DMS53 (cell line): ENCODE measurements at places on chromosomes 5 and 9.

DNA sequence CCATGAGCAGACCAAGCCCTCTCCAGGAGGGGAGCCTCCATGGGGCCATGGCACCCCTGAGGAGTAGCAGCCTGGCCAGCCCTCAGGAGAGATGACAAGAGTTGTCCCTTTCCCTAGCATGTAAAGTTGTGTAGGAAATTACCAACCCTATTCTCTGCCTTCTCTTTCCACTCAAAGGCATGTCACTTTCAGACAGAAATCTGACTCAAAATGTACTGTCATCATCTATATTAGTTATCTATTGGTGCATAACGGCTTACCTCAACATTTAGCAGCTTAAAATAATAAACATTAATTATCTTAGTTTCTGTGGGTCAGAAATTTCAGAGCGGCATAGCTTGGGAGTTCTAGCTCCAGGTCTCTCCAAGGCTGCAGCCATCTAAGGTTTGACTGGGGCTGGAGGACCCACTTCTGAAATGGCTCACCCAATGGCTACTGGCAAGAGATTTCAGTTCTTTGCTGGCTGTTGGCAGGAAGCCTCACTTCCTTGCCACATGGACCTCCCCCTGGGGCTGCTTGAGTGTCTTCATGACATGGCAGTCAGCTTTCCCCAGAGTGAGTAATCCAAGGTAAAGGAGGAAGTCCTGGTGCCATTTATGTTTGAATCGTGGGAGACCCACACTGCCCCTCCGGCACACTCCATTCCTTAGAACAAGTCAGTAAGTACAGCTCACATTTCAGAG, 632.3 kb downstream of the CCDC171 start:
- DNase-seq = peak; percentile 0

- DNase-seq = no peak
Observed at GRCh38 chr5:10306114-10306513, 1.6 kb downstream of the CMBL start.

- DNase-seq = no peak
Observed at GRCh38 chr9:120725907-120726306, 11.6 kb upstream of the MEGF9 start.

DNA sequence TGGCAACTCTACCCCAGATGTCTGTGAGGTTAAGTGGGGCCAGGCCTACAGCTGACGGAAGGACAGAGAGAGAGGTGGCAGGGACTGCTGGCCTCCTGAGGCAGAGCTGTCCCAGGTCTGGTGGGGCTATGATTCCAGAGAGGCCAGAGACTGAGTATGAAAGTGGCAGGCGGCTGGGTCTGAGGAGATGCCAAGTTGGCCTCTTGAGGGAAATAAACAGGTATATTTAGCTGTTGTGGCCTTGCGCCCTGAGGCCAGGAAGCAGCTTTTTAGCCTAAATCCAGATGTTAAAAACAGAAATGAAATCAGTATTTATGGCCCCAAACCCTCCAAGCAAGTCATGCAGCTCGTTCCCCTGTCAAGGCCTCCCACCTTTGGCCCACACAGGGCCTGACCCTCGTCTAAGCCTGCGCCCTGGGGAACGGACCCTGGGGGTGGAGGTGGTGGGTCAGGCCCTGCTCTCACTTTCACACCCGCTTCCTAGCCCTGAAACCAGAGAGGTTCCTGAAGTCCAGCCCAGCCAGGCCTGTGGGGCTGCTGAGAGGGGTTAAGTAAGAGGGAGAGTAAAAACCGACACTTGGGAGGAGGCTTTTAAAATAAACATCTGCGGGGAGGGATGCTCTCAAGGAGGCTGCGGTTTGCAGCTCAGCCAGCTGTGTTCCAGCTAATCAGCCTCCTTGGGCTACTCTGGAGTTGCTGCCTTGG, 18.7 kb downstream of the PCDHGC5 start:
- DNase-seq = no peak

DNA sequence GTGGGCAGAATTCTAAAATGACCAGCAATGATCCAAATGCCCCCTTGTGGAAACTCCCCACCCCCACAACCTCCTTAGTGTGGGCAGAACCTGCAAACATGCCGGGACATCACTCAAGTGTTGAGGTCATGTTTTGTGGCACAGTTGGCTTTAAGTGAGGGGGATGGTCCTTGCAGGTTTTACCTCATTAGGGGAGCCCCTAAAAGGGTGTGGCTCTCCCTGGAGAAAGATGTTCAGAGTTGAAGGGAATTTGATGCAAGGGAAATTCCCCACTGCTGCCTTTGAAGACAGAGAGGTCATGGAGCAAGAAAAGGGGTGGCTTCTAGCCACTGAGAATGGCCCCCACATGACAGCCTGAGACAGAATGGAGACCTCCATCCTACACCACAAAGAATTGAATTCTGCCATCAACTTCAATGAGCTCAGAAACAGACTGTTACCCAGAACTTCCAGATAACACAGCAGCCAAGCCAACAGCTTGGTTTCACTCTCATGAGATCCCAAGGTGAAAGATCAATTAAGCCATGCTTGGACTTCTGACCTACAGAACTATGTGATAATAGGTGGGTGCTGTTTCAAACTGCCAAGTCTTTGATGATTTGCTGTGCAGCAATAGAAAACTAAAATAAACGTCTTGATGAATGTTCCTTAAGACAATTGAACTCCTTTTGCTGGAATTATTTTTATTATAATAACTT, 103.4 kb downstream of the MED10 start:
- DNase-seq = no peak

GRCh38 chr5:176361437-176362232, at the start of gene KIAA1191:
Gene KIAA1191 (minus strand): TSS chr5:176361764. CDS start chr5:176359508, 2,256 bp downstream.
- peak; percentile 96 for DNase-seq

DNA sequence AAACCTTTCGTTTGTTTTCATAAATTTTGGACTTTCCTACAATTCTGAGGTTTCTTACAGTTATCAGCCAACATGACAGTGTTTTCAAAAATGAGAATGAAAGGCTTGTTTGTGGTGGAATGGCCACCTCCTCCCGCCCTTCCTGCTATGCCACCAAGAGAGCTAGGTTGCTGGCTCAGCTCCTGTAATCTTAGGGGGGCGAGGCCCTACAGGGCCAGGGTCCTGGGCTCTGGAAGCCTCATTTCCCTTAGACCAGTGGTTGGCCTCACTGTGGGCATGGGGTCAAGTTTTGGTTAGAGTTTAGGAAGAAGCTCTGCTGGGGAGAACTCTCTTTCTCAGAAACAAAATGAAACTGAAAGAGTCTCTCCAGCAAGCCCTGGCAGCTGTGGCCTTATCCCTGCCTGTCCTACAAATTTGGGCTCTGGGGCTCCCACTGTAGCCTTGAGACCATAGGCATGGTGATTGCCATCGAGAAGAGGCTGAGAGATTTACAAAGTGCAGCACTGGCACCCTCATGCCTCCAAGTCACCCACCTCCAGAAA, 66.2 kb downstream of the IRX1 start:
- DNase-seq = no peak

- DNase-seq = no peak
Observed at GRCh38 chr5:74007193-74007592, 381.2 kb downstream of the ARHGEF28 start.

DNA sequence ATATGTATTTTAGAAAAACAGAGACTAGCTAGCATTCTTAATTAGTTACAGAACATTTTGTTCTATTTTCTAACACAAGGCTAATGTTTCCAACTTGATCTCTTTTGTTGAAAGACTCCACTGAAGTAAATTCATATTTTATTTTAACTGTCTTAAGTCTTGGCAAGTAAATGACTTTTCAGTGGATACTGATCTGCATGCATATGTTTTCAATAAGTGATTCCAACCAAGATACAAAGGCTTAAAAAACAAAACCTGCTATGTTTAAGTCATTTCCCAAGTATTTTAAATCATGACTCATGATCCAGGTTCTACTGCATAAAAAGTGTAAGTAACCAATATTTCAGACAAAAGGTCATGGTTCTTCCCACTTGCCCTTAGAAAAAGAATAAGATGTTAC, 5.7 kb downstream of the CDO1 start:
- DNase-seq = no peak

- no peak for DNase-seq
Observed at GRCh38 chr5:34460496-34460895, 195.6 kb upstream of the RAI14 start.

DNA sequence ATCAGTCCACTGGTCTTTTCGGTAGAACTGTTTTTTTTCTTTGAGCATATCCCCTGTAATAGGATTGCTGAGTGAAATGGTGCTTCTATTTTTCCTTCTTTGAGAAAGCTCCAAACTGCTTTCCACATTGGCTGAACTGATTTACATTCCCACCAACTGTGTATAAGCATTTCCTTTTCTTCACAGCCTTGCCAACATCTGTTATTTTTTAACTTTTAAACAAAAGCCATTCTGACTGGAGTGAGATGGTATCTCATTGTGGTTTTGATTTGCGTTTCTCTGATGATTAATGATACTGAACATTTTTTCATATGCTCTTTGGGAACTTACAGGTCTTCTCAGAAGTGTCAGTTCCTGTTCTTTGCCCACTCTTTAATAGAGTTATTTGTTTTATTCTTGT, 764.7 kb downstream of the MTRR start:
- DNase-seq = no peak

GRCh38 chr9:137411645-137412380, 11.1 kb downstream of the EXD3 start:
- no peak for DNase-seq

DNA sequence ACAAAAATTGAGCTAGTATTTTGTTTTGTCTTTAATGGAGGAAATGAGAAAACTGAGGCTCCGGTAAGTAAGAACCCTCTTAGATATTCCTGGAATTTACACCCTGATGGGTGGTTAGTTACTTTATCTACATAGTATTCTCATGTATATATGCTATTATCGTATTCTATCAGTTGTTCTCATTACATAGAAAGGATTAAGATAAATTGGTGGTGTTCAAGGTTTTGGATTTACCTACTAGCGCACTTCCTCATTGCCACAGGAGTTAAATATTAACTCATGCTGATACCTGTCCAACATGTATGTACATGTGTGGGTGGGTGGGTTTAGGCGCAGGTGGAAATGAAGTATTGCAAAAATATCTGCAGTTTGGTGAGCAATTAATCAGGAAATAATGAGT, 61.1 kb upstream of the IFNE start:
- peak; percentile 20 for DNase-seq

- DNase-seq = no peak
Observed at GRCh38 chr5:6556089-6556801, 76.6 kb downstream of the NSUN2 start.

DNA sequence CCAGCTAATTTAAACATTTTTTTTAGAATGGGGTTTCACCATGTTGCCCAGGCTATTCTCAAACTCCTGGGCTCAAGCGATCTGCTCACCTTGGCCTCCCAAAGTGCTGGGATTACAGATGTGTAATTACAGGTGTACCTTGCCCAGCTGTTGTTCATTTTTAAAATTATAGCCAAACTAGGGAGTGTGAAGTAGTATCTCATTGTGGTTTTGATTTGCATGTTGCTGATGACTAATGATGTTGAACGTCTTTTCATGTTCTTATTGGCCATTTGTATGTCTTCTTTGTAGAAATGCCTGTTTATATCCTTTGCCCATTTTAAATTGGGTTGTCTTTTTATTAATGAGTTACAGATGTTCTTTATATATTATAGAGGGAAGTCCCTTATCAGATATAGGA, 31.5 kb downstream of the EHMT1 start:
- no peak for DNase-seq

DNA sequence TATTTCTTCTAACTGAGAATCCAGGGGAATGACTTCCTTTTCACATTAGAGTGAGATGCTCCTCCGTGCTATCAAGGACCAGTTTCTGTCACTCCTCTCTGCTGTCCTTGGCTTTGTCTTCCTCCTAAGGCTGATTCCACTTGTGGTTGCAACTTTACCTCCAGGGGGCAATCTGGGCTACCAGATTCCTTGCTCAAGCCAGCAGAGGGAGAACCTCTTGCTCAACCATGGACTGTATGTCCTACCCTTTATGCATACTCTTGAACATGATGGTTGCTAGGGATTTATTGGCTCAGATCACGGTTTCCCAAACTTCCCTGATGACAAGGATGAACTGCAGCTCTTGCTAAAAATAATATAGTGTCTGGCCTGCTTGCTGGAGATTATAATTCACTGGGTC, 24.0 kb downstream of the NNT start:
- DNase-seq = peak; percentile 40

DNA sequence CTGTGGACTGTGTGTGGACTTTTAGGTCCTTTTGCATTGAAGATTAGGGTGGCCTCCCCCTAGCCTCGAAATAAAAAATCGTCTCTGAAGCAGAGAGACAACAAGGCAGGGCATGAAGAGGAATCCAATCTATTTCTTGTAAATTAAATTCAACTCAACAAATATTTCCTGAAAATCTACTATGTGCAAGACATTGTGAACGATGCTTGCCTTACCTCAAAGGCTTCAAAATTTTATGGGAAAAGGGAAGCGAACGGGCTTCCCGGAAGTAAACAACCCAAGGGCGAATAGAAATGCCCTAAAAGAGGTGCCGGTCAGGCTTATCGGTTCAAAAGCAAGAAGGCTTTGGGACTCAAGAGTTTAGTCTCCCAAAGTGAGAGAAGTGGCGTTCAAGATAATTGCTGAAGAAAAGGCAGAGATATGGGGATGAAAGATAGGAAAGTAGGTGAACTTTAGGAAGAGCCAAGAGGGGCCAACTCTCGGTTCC, 525 bp downstream of the KIF24 start:
- DNase-seq = peak; percentile 71

DNA sequence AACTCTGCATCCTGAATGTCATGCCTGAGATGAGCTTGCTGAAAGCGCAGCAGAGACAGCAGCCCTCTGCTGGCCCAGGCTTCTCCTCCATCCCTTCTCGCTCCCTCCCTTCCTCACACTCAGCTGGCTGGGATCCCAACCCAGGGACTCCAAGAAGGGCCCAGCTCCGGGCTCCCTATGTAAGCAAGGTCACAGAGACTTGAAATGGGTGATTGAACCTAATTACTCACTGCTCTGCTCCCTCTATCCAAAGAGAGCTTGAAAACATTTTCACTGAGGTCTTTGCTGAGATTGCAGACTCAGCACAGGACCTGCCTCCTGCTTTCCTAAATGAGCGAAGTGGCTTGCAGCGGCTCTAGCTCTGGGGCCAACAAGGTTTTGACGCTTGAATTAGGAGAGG, 42.8 kb downstream of the RAPGEF1 start:
- no peak for DNase-seq

GRCh38 chr5:178285399-178286225, 53.0 kb upstream of the PHYKPL start:
- DNase-seq = no peak

- peak; percentile 6 for DNase-seq
Observed at GRCh38 chr5:116738239-116738614, 163.6 kb upstream of the SEMA6A start.

DNA sequence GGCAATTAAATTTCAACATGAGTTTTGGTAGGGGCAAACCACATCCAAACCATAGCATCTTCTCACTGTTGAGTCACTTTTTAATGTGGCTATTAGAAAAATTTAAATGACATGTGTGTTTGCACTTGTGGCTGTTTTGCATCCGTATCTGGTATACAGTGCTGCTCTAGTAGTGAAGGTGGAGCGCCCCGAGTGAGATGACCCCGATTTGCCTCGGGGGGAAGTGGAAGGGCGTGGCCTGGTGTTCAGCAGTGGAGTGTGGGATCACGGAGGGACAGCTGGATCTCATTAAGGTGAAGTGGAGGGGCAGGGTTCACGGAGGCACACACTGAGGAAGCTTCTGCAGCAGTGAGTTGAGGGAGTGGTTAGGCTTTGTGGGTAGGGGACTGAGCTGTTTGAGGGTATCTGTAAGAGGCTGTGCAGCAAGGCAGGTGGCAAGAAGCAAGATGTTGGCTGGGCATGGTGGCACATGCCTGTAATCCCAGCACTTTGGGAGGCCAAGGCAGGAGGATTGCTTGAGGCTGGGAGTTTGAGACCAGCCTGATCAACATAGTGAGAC, 6.2 kb upstream of the GMCL2 start:
- no peak for DNase-seq

- DNase-seq = no peak
Observed at GRCh38 chr9:89706731-89707191, 101.9 kb downstream of the GADD45G start.
